ENCODE measurements at places on chromosomes 1 and 21.

DNA sequence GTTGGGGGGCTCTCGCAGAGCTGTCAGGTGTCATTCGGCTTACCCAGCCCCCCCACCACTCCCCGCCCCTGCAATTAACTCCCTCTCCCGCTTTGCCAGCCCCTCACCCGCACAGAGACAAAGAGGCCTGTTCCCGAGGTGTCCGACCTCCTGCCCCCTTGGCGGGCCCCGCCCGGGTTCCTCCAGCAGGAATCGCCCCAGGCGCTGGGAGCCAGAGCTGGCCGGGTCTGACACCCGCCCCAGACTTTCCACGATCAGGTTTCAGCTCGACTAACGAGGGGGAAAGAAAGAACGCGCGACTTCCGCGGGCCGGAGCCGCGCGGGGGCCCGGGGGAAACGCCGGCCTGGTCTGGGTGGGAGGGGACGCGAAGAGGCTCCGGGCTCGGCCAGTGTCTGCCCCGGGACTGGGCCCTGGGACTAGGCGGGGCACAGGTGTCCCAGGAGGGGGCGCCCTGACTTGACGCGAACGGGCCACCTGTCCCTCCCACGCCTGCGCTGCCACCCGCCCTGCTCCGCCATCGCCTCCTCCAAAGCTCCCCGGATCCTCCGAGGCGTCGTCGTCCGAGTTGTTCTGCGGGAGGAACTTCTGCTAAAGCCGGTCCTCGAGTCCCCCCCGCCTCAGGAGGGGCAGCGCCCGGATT, 36.4 kb upstream of the HHAT start:
- DNase-seq: no peak

GRCh38 chr1:2801535-2802291, at the start of gene TTC34:
TSS of gene TTC34 (minus strand) at chr1:2801693. CDS start at chr1:2800827, 866 bp downstream.
- DNase-seq: no peak

DNA sequence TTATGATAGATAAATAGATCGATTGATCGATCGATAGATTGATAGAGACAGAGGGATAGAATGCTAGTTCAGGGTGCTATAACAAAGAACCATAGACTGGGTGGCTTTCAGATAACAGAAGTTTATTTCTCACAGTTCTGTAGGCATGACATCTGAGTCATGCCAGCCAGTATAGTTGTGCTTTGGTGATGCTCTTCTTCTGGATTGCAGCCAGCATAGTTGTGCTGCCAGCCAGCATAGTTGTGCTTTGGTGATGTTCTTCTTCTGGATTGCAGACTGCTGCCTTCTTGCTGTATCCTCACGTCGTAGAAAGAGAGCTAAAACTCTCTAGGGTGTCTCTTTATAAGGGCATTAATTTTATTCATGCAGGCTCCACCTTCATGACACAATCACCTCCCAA, 860.8 kb downstream of the BRINP3 start:
- no peak for DNase-seq

DNA sequence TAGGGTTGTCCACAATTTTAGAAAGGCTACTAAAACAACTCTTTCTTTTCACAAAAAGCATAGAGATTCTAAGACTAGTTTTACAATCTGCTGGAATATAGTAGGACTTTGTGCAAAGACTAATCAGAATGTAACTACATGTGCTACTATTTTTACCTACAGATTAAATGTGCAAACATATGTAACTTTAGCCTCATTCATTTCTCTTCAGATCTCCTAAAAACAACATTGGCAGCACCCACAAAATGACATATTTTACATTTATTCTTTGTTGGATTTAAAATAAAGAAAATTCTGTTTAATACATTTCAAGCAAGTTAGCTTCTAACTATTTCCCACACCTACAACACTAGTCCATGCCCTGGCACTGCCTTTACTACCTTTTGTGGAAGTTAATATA, 292.2 kb downstream of the AKT3 start:
- DNase-seq: no peak

DNA sequence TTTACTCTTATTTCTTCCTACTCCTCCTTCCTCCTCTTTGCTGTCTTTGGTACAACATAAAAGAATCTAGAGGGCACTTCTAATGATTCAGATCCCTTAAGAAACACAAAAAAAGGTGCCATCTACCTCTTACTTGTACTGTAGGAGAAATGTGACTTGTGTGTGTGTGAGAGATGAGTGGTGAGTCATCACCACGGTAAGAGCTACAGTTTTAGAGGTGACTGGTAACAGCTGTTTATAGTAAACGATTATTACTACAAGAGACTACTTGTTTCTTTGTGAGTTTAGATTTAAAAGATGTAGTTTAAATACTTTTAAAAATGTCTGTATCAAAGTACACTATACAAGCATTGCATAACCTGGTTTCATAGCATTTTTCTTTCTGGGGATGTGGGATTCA, 40.4 kb downstream of the SLC35D1 start:
- no peak for DNase-seq

- DNase-seq: no peak
Measured at GRCh38 chr1:154971341-154971998, 923 bp upstream of the SHC1 start.

DNA sequence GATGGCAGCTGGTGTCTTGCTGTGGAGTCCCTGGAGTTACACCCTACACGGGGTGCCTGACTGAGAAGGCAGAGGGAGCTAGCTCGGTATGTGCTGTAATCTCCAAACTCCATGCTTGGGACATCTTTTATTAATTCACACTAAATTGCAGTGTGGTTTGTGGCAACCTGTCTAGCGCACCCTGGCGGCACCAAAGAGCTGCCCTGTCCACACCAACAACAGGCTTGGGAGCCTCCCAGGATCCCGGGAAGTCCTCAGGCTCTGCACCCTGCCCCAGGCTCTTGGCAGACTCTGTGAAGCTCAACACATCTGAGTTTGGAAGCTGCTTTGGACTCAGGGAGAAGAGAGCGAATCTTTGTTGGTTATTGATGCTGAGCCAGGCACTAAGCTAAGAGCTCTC, 138.9 kb downstream of the IGSF21 start:
- DNase-seq: no peak

GRCh38 chr1:4421986-4422385, 232.4 kb upstream of the AJAP1 start:
- DNase-seq: no peak
